Stimulated activated CD4-positive, alpha-beta T cell treated with anti-CD3 and anti-CD28 coated beads, Interleukin-15, amount 100 ng/mL, for 24 hours (primary cell): ENCODE measurements at places on chromosomes 13 and 19.

- no peak for DNase-seq
Observed at GRCh38 chr19:51458899-51459505, 748 bp upstream of the SIGLEC8 start.

DNA sequence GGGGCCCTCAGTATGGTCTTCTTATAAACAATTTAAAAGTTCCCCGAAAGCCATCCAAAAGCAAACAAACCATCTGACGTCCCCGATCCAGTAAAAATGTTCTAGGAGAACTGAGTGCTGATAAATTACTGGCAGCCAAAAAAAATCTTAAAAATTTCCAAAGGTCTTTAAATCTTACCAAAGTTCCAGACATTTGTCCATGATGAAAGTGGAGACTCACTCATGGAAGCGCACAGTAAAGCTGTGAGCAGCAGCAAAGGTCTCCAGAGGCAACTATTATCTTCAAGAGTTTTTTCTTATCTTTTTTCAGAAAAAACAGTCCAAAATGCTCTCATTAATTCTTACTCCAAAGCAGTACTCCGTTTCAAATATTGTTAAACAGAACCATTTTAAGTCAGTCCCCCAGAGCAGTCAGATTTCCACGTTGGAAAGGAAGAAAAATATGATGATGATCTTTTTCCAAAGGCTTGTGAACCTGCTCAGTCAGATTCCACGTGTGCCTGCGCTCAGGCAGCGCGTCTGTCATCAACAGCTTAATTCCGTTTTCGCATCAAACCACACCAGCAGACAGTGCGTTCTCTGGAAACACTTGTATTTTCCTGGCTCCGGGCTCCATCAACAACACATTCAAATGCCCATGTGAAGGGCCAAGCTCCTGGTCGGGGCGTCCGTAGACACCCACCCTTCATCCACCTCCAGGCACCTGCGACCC, 85.4 kb downstream of the COL4A1 start:
- DNase-seq, result no peak

- DNase-seq, result peak; percentile 58
Observed at GRCh38 chr19:43781630-43782310, 997 bp upstream of the KCNN4 start.

- DNase-seq, result no peak
Observed at GRCh38 chr19:23475477-23475876, 80.2 kb upstream of the ZNF91 start.

DNA sequence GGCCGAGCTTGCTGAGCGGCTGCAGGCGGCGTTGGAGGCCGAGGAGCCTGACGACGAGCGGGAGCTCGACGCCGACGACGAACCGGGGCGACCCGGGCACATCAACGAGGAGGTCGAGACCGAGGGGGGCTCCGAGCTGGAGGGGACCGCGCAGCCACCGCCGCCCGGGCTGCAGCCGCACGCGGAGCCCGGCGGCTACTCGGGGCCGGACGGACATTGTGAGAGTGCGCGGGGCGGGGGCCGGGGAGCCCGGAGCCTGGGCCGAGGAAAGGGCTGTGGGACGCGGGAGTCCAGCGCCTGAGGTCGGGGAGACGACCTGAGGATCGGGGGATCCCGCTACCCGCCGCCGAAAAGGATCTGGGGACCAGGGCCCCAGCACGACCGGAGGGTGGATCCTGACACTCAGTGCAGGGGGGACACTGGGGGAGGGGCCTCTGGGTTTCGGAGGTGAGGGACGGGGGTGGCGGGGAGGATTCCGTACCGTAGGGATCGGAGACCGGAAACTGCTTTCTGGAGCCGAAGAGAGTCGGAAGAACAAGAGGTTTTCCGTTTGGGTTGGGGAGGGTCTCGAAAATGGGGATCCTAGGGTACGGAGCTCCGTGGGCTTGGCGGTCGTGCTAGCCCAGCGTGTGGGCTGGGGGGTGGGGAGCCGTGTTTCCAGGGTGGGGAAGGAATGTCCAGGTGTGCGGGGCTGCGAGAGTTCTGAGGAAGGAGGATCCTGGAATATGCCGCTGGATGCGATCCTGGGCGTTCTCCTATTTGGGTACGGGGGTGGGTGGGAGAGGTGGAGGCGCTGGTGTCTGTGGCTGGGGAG, 616 bp downstream of the HNRNPUL1 start:
- peak; percentile 86 for DNase-seq

DNA sequence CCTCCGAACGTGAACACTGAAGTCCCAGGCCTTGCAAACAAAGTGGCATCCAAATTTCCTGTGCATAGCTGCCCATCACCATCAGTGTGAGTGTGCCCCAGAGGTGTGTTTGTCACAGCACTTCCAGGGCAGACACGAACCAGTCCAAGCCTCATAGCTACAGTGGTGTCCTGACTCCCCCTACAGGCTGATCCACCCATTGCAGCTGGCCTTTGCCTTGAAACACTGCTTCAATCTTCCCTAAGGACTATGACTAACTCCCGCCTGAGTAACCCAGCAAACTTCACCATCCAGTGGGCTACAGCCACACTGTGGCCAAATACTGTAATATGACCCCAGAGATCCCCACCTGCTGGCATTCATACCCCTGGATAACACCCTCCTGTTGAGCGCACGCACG, 3.9 kb downstream of the ZNF266 start:
- DNase-seq, result peak; percentile 59

DNA sequence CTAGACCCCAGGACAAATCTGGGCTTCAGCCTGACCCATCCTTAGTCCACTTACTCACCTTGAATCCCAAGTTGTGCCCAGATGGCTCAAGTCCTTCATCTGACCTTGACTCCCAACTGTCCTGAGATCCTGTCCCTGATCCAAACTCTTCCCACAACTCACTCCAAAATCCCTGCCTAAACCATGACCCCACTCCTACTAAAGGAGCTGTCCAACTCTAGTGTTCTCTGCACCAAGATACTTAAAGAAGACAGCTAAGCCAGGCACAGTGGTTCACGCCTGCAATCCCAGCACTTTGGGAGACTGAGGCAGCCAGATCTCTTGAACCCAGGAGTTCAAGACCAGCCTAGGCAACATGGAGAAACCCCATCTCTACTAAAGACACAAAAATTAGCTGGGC, 8.5 kb downstream of the POU2F2 start:
- no peak for DNase-seq

DNA sequence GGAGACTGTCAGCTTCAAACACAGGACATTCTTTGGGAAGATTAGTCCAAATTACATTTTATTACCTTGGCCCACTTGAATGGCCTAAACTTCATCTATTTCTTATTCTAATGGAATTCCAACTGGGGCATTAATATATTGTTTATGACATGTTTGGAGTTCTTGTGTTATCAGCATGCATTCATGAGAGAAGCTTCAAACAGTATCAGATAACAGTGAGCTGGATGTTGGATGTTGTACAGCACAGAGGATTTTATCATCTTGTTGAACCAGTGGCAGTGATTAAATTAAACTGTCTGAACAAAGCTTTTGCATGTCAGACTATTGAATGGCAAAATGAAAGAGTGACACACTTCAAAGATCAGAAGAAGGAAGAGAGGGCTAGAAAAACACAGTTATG, 50.0 kb downstream of the MZT1 start:
- DNase-seq, result no peak

GRCh38 chr13:100875392-100876043, 200.9 kb upstream of the TMTC4 start:
- DNase-seq, result peak; percentile 4

GRCh38 chr13:32453981-32454380, 26.1 kb upstream of the N4BP2L1 start:
- DNase-seq, result no peak

DNA sequence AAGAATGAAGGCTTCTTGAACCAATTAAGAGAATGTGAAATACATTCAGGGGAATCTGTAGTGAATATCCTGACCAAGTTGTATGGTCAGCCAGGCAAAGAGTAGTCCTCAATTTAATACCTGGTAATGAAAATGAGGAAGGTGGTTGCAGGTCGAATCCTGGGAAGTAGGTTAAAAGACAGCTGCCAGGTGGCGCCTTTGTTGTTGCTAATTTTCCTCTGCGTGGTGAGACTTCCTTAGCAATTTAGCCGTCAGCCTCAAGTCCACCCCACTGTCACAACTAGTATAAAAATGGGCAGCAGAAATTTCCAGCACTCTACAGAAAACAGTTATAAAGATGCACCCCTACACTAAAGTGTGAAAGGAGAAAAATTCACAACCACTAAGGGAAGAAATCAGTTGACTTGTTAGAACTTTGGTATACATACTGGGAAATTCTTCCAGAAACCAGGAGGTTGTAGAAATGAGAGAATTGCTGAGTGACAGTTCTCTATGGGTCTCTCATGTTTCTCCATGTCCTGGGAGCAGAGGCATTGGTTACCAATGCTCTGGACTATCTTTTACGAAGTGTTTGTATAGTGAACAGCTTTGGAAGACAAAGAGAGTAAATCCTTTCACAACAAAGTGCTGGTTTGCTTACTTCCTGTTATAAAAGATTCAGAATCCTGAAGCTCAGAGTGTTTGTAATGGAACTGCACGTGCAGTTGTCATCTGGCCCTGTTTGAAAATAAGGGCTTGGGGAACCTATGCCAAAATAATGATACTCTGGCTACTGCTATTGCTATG, 235.9 kb downstream of the NHLRC3 start:
- no peak for DNase-seq
